ENCODE measurements at places on chromosomes 5 and 9.

GRCh38 chr9:109556786-109557185, 58.7 kb upstream of the PTPN3 start:
- DNase-seq: no peak

- no peak for DNase-seq
Measured at GRCh38 chr9:126880947-126881332, 20.5 kb downstream of the ZBTB34 start.

DNA sequence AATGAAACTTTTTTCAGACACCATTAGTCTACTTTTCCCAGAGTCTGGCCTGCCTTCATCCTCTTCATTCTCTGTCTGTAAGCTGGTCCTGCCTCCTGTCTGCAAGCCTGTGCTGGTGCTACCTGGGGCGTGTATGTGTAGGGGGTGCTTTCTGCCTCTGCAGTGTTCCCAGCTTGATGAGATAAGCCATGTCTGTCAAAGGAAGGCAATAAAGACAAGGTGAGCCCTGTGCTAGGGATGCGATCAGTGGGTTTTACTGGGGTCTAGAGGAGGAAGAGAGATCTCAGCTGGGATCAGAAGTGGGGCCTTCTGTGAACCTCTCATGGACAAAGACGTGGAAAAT, 78.0 kb upstream of the TGFBR1 start:
- no peak for DNase-seq

DNA sequence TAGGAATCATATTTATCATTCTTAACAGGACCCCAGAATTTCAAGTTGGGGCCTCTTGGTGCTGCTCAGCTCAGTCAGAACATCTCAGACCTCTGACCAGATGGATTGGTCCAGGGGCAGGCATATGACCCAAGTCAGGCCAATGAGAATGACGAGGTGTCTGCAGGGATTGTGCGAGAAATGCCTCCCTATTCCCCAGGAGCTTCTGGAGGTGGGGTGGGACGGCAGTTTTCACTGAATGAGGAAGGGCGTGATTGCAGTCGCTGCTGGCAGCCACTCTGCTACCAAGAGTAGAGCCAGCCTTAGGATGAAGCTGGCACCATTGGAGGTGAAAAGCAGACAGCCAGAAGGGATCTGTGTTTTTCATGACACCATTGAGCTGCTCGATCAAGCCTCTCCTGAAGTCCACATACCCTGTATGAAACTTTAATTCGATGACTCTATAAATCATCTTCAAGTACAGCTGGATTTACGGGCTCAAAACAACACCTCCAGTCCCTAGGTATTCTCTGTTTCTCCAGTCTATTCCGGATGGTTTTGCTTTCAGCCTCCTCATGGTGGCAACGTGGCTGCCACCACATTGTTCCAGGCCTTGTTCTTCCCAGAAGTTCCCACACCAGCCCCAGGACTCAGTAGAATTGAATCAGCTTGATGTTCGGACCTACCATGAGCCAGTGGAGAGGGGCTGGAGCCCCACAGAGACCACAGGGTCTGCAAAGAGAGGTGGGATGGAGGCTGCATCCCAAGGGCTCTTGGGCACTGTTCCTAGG, 70.2 kb upstream of the ADAMTS2 start:
- DNase-seq: no peak

DNA sequence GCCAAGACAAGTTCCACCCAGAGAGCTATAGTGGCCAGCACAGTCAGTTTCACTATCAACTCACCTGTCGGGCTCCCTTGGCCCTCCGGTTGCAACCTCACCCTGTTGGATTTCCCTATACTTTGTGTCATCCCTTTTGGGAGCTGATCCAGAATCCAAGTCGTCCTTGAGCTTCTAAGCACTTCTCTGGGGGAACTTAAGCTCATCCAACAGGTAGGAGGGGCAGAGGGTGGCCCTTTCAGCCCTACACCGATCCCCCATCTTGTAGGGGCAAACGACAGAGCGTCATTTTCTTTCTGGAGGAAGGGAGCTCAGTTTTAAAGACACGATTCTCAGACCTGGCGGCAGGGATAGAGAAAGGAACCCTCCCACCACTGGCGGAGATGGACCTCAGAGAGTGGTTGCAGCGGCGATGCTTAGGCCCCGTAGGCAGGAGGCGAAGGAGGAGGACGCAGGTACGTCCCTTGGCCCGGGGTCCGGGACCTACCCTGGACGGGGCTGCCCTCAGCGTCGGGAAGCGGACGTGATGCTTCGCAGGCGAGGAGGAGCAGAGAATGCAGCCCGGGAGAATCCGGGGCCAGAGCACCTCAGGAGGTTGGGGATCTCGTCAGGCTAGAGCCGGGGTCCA, 519 bp downstream of the ZER1 start:
- DNase-seq: no peak

DNA sequence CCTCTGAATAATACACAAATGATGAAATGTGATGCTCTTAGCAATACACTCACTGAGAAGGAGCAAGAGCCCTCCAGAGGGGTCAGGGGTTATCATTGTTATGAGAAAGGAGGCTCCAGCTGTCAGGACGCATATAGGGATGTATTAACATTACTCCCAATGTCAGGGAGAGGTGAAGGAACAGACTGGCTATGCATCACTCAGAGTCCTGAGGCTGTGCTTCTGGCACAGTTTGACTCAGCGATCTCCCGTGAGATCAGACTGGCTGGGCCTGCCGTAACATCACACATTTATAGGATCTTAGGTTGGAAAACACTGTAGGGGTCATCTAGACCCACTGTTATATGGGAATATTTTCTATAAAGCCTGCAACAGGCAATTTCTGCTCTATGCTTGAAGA, 226.5 kb upstream of the GLRA1 start:
- DNase-seq: no peak

- no peak for DNase-seq
Measured at GRCh38 chr5:91586232-91586631, 203.1 kb upstream of the ARRDC3 start.

GRCh38 chr9:78393932-78394331, 97.0 kb downstream of the PSAT1 start:
- DNase-seq: no peak

GRCh38 chr9:133635098-133635497, 1.1 kb upstream of the DBH start:
- no peak for DNase-seq

- no peak for DNase-seq
Measured at GRCh38 chr5:76483881-76484280, 80.8 kb downstream of the IQGAP2 start.

Measured in stimulated activated CD8-positive, alpha-beta memory T cell treated with anti-CD3 and anti-CD28 coated beads, Interleukin-15, amount 100 ng/mL, for 24 hours (primary cell).